Pulmonary artery endothelial cell (primary cell): ENCODE measurements at places on chromosomes 3 and 15.

DNA sequence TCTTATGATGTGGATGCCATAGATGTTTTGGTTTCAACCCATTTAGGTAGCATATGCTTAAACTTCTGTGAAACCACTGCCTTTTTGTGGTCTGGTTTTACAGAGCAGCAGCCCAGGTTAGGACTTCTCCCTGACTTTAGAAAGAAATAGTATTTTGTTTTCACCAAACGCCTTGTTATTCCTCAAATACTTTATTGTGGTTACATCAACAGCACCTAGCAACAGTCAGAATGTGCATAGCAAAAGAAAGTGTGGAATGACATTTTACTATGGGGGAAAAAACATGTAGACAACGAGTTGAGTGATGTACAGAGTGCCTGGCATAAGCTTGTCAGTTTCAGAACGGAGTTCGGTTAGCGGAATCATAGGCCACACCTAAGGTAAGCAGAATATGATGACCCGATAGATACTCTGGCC is 159.2 kb downstream of the TPRG1 start:
- DNase-seq: no peak

- DNase-seq: no peak
These were observed 33.7 kb downstream of the BNC1 start for GRCh38 chr15:83250781-83251180.

DNA sequence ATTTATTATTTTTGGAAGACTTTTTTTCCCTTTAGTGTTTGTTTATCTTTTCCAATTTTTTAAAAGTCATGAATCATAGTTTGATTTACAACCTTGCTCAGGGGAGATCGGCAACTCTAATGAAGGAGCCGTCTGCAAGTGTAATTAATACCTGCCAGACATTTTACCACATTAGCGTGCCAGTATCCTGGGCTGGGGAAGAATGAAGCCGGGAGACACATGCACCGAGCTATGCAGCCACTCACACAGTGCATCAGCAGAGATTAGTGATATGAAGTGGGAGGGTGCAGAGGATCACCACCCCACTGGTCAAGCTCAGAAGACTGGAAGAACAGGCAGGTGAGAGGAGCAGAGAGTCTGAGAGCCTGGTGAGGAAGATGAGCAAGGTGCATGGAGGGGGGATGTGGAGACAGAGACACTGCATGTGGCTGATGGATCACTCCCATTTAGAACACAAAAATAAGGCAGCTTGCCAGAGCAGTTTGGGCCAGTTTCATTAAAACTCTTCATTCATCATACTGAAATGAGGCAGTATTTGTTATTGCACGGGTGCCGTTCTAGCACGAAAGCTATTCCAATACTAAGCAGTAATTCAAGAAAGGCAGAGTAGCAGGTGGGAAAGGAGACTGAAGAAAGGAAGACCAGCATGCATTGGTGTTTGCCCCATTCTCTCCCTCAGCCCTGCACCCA is 821.6 kb downstream of the TUSC7 start:
- no peak for DNase-seq

GRCh38 chr15:31106495-31107300 is 5.2 kb upstream of the TRPM1 start:
- no peak for DNase-seq

DNA sequence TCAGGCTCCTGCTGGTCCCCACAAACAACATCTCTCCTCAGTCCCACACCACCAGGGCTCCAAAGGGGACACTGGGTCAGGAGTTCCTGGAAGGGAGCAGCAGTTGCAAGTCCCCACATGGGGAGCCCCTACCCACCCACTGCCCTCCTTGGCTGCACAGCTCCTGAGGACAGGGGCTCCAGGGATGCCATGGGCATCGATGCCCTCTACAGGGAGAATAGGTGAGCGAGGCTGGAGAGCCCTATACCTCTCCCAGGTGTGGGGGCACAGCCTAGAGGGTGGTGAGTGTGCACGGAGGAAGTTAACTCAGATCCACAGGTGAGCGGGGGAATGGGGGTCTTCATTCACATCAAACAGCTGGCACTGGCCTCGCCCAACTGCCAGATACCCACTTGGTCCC is 141.2 kb upstream of the LINGO1 start:
- no peak for DNase-seq

- DNase-seq: no peak
These were observed 407.3 kb upstream of the ONECUT1 start for GRCh38 chr15:53197426-53197839.

GRCh38 chr3:79414035-79414434 is 353.8 kb downstream of the ROBO1 start:
- no peak for DNase-seq

- no peak for DNase-seq
These were observed 220.6 kb upstream of the LYSMD4 start for GRCh38 chr15:99953886-99954285.

- DNase-seq: no peak
These were observed 19.8 kb upstream of the ARNT2 start for GRCh38 chr15:80384432-80384831.

- no peak for DNase-seq
These were observed 127.6 kb downstream of the SOX2 start for GRCh38 chr3:181839039-181839915.

DNA sequence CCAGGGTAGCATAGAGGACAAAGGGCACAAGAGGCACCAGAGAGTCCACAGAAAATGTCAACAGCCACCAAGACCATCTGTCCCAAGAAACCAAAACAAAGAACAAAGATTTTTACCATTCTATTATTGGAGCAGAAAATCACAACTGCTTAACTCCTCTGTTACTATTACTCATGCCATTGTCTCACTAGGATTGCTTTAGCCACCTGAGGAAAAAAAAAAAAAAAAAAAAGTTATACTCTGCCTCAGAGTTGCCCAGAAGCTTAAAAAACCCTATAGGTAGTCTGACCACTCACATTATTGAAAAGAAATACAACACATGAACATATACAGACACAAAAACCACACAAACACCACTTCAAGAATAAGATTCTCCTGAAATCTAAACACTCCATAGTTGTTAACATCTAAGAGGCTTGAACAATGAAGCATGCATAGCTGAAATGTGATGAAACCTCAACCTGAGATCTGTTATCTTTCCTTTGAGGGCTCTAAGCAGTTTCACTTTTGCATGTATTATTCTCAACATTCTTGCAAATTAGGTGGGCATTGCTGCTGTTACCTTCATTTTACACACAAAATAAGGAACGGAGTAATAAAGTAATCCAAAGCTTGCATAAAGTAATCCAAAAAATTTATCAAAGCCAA is 85.4 kb downstream of the IGSF11 start:
- DNase-seq: no peak

GRCh38 chr15:52783929-52784798 is 6.0 kb downstream of the ONECUT1 start:
- DNase-seq: no peak

DNA sequence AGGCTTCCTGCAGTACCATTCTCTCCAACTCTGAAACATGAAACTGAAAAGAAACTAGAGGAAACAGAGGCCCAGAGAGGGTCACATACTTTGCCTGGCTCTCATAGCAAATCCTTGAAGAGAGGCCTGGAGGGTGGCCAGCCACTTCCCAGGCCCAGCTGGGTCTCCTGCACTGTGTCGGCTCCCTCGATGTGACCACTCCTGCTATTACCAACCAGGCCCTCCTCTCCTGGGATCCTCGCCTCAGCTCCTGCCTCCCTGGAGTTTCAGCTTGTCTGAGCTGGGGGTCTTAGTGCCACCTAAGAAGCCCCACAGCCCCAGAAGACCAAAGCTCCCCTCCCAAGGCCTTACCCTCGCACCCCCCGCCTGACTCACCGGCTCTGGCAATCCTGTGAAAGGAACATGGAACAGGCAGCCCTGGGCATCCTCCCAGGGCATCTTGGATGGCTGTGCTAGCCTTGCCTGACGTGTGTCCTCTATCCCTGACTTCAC is 4.6 kb downstream of the LOXL1 start:
- no peak for DNase-seq

- DNase-seq: no peak
These were observed 268.0 kb downstream of the NAALADL2 start for GRCh38 chr3:175127075-175127662.

GRCh38 chr3:82001276-82001923 is 240.0 kb upstream of the GBE1 start:
- DNase-seq: no peak

DNA sequence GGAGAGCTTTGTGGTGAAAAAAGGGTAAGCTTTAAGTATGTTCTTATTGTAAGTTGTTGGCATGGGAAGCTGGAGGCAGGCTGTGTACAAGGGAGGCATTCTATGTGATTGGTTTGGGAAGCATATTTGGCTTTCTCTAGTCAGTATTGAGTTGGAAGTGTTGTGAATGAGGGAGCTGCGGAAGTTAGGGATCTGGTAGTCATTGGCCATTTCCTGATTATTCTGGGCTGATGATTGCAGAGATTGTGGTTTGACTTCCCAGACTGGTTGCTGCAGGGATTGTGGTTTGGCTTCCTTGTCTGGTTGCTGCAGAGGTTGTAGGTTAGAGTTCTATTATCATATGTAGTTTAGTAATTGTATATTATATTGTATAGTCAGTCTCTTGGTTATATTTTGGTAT is 21.0 kb downstream of the STXBP5L start:
- no peak for DNase-seq

DNA sequence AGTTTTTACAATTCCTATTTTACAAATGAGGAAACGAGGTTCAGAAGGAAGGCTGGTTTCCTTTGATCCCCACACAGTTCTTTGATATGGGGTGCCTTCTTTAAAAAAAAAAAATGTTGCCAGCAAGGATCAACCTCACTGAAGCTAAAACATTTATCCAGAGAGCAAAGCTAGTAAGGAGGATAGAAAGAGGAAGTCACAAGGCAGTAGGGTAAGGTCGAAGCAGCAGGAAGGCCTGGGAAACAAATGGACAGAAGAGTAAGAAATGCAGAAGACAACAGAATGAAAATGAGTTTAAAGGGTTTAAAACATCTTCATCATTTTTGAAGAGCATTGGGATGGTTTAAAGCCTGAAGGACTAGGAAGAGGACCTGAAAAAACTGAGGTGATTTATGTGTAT is 30.6 kb upstream of the CP start:
- no peak for DNase-seq

- no peak for DNase-seq
These were observed 64.0 kb downstream of the P3H2 start for GRCh38 chr3:190056742-190057141.

DNA sequence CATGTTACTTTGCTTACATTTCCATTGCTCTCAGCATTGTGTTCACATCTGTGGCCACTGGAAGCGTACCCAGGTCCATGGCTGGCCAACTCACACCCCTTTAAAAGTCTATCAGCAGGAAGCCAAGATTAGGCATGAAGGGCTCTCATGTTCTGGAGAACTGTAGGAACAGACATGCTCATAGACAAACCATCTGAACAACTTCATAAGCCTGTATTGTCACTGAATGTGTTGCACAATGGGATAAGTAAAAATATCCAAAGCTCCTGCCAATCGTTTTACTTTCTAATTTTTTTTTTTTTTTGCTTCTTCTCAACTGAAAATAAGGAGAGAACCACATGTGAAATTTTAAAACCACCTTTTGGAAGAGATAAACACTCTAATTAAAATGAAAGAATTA is 6.4 kb downstream of the RPLP1 start:
- DNase-seq: no peak

- no peak for DNase-seq
These were observed 243.2 kb downstream of the NSUN3 start for GRCh38 chr3:94305835-94306611.

GRCh38 chr3:99681512-99681911 is 43.1 kb downstream of the COL8A1 start:
- DNase-seq: no peak

- DNase-seq: no peak
These were observed 30.8 kb upstream of the EOMES start for GRCh38 chr3:27752926-27753325.

DNA sequence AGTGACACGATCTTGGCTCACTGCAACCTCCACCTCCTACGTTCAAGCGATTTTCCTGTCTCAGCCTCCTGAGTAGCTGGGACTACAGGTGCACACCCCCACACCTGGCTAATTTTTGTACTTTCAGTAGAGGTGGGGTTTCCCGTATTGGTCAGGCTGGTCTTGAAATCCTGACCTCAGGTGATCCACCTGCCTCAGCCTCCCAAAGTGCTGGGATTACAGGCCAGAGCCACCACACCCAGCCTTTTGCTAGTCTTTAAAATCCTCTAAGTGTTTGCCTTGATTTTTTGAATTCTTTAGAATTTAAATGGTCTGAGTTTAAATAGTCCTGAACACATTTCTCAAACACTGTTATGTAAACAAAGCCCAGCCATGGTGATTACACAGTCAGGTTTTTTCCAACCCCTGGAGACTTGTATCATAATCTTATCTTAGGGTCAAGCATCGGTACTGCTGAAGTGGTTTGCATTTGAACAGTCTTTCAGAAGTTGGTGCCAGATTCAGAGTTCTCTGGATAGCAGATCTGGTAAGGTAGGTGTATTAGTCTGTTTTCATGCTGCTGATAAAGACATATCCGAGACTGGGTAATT is 28.2 kb upstream of the PIAS1 start:
- DNase-seq: no peak

GRCh38 chr3:31968369-31968926 is 12.6 kb downstream of the OSBPL10 start:
- DNase-seq: peak; percentile 43

- no peak for DNase-seq
These were observed 47.3 kb downstream of the ATP8B4 start for GRCh38 chr15:50071551-50072258.

- DNase-seq: no peak
These were observed 49.8 kb upstream of the PRR23E start for GRCh38 chr3:127143172-127143571.

- DNase-seq: no peak
These were observed 513.7 kb downstream of the FOXP1 start for GRCh38 chr3:71069797-71070196.

- DNase-seq: no peak
These were observed 10.6 kb downstream of the CHCHD4 start for GRCh38 chr3:14113965-14114635.

DNA sequence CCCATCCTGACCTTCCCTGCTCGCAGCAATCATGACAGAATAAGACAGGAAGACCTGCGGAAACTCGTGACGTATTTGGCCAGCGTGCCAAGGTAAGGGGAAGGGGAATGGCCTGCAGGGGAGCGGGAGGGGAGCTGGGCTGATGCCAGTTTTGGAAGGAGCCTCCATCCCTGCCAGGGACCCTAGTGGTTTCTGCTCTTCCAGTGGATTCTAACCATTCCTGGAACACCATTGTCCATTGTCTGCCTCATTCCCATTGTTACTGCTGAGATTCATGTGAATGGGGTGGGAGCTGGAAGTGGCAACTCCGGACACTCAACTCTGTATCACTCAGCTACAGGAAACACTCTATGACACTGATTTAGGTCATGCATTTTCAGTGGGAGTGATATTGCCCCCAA is 242.9 kb upstream of the ROPN1 start:
- no peak for DNase-seq

GRCh38 chr3:130699765-130700164 is 46.9 kb downstream of the PIK3R4 start:
- DNase-seq: no peak
